ENCODE measurements at places on chromosomes 11 and 22.

- DNase-seq, result no peak
Measured at GRCh38 chr11:19954899-19955298, 205.4 kb downstream of the DBX1 start.

- DNase-seq, result no peak
Measured at GRCh38 chr11:61837411-61838005, 9.4 kb downstream of the FADS2 start.

GRCh38 chr22:32245042-32245441 is 10.1 kb downstream of the SLC5A4 start:
- no peak for DNase-seq

DNA sequence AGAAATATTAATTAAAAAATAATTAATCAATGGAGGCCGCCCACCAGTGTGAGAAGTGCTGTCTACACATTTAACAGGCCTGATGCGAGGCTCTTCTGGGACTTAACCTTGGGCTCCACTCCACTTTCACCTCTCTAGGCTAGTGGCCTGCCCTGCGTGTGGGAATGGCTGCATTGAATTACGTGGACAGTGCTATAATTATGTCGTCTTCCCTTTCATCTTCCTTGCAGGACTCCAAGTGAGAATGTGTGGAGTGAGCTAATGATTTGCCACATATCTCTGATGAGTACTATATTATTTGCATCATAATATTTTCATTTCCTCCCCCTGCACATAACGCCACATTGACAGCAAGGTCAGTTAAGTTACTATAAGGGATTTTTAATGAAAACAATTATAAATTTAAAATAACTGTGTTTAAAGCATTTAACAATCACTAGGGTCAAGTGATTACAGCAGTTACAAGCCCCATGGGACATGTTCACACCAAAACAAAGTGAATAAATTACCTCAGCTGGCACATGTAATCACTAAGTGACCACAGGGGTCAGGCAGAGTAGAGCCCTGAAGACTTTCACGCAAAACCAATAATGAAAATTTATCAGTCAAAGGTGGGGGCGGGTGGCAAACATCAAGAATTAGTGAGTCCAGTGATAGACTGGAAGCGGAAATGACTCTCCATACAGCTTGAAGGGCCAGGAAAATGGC is 63.5 kb downstream of the MPPED2 start:
- no peak for DNase-seq

DNA sequence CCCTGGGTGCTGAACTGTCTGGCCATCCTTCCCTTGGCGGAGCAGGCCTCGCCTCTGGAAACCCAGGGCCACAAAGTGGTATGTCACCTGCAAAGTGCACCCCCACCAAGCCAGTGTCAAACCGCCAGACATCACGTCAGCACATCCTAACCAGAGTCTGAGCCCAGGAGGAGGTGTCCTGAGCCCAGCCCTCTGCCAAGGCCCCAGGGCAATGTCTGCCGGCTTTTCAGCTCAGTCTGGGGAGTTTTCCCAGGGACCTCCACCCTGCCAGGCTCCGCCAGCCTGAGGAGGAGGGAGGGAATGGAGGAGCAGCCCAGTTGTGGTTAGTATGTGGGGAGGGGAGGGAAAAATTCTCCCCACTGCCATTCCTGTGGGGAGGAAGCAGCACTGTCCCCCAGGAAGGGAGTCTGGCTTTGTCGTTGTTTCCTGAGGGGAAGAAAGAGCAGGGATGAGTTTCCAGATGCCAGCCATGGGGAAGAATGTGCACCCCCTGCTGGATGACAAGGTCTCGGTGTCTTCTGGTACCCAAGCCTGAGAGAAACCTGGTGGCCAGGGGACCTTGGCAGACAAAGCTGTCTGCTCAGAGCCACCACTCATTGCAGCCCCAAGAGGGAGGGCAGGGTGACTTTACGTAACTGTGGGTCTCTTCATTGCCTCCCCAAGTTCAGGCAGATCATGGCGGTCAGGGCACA is 81.4 kb upstream of the CD82 start:
- DNase-seq, result peak; percentile 80

DNA sequence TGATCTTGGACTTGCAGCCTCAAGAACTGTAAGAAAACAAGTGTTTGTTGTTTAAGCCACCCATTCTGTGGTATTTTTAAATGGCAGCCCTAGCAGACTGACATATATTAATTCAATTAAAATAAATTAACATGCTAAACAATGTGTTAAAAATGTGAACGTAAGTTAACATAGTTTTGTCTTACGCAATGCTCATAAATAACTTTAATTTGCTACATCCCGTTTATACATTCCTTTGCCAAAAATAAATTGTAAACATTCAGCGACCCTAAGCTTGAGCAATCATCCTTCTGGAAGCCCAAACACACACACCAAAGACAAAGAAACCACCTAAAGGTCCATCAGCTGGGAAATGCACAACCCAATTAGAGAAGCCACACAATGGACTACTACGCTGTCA is 70.4 kb downstream of the CELSR1 start:
- DNase-seq, result no peak

DNA sequence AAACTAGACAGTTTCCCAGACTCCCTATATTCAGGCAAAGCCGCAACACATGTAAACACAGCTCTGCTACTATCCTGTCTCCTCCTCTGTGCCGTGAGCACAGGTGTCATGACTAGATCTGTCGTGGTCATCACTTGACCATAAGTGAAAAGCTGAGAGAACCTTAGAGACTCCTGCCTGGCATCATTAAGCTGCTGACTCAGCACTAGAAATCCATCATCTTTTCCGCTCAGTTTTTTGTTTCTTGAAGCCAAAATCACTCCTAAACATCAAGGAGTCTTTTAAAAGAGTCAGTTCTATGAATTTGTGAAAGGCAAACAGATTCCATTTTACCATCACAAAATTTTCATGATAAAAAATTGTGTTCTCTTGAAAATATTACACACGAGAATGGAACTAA is 102.5 kb upstream of the TP53AIP1 start:
- DNase-seq, result no peak

- no peak for DNase-seq
Measured at GRCh38 chr11:22049276-22049675, 143.6 kb upstream of the ANO5 start.

DNA sequence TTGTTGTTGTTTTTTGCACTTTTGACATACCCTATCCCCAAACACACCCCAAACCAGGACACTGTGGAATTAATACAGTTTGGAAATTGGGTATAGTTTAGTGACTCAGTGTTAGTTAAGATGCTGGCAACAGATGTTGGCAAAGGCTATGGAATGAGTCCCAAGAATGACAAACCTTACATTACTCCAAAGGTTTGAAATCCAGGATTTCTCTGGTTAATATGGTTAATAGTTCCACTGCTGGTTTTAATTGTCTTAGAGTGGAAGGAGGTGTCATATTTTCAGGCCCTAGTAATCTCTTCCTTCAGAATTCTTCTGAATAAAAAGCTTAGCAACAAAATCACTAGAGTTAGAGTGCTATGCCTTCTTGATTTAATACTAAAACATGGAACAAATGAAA is 775 bp downstream of the LPXN start:
- DNase-seq, result no peak

DNA sequence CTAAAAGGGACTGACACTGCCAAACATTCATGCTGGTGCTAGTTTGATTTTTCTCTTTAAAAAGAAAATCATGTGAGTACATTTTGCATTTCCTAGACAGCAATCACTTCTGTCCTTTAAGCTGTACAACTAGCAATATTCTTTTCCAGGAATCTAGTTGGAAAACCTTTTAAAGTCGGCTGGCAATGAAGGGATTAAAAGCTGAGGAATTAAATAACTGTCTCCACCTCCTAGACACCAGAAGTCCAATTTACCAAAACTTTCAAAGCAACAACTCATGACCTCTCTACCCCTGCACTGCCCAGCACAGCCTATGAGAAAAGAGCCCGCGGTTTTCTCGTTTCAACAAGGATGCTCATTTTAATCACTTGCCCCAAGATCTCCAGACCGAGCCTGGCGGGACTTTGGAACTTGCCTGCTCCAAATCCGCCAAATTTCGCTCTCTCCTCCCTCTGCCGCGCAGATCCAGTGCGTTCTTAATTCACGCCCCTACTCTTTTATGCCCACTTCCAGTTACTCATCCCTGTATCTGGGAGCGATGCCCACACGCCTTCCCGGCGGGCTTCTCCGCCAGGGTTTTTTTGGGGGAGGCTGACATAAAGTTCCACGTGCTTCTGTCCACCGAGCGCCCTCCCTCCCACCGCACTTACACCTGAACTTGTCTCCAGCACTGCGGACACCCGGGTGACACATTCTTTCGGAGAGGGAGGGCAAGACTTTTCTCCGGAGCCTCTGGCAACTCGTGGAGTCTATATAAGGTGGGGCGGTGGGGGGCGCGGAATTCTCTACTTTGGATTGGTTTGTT is 2.5 kb downstream of the MPPED2 start:
- peak; percentile 60 for DNase-seq

GRCh38 chr11:116057000-116057399 is 552.8 kb upstream of the CADM1 start:
- DNase-seq, result no peak

GRCh38 chr11:113828191-113828590 is 47.2 kb downstream of the USP28 start:
- DNase-seq, result no peak

- DNase-seq, result no peak
Measured at GRCh38 chr22:50706481-50707125, 31.4 kb upstream of the ACR start.

DNA sequence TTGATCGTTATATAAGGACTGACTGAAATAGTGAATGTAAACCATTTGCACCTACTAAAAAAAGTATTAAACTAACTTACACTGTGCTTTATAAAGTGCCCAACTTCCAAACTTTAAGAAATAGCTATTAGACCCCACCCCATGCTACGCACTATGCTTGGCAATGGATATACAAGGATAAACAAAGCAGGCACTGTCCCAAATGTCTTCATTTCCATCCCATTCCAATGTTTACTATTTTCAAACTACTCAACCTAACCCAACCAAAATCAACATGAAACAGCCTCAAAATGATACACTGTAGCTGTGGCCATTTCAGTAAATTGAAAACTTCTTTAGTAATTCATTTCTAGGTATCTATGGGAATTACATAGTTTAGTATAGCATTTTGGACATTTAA is 12.5 kb downstream of the PHF21A start:
- DNase-seq, result no peak

- DNase-seq, result no peak
Measured at GRCh38 chr22:44638971-44639760, 62.8 kb upstream of the PRR5 start.

- no peak for DNase-seq
Measured at GRCh38 chr11:102833731-102834130, 9.7 kb downstream of the MMP3 start.
